Activated CD4-positive, CD25-positive, alpha-beta regulatory T cell (primary cell): ENCODE measurements at places on chromosomes 2 and 18.

DNA sequence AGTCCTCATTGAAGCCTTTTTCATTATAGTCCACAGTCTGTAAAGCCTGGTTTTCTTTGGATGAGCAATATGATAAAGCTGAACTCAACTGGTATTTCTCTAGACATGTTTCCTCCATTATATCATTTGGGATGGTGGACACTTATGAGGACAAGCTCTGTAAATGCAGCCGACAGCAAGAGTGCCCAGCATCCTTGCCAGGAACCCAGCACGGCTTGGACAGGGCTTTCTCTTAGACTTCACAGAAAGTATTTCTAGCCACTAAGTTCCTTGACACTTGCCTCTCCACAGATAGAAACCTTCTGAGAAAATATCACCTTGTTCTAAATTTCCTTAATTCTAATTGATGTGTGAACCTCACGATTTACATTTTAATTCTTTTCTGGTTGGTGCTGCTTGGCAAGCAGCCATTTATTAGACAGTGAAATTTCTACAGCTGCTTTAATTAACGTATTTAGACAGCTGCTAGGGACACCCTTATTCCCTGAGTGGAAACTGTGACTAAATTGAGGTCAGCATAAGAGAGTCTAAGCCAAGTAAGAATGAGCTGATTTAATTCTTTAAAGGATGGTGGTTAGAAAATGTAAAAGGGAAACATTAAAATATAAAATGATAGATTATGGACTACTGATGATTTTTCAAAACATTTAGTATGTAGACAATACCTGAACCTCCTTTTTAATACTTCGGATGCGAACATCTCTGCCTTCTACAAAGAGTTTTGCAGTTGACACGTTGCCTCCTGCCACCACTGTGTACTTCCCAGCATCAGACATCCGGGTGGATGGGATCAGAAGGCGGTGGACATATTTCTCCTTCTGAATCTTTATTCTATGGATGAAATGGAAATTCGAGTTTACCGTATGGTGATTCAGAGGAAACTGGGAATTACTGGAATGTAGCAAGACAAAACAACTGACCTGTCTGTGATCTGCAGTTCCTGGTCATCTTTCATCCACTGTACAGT lies 39.8 kb downstream of the TTN start:
- DNase-seq = no peak

DNA sequence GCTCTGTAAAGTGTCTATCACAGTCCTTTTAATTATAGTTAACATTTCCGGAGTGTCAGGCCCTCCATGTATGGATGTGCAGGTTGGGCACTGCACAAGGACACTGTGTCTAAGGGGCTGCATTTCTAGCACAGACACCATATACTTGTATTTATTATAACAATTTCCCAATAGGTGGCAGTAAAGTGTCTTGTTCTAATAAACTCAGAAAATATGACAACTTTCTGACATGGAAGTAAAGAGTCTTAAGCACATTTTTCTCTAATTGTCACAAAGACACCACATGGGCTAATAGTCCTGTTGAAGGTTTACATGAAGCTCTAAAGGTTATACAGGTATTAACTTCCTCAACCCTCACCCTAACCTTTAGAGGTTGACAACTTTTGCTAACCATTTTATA lies 156.6 kb downstream of the DYSF start:
- no peak for DNase-seq

DNA sequence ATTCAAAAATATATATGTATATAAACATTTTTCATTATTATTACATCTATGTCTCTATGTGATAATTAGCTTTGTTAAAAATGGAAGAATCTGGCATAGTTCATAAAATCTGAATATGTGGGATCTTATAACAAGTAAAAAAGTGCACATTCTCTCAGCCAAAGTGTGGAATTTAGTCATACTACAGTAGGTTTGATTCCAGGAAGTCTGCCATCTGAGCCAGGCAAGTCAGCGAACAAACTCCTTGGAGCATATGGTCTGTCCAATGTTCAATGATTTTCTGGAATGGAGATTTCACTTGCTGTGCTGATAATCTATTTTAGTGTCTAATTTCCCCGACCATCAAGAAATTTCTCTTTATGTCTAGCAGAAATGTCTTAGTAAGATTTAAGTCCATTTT lies 1033.2 kb upstream of the NXPH2 start:
- DNase-seq = no peak

GRCh38 chr2:157875641-157876065 lies 477 bp downstream of the ACVR1 start:
- DNase-seq = peak; percentile 64

DNA sequence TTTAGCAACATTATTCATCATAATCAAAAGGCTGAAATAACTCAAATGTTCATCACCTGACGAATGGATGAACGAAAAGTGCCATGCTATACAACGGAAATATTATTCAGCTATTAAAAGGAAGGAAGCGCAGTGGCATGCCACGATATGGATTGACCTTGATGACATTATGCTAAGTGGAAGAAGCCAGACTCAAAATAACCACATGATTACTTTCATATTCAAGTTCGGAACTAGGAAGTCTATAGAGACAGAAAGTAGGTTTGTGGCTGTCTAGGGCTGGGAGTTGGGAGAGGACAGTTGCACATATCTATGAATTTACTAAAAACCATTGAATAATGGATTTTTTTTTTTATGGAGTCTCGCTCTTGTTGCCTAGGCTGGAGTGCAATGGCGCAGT lies 13.4 kb upstream of the PDIA6 start:
- DNase-seq = no peak

DNA sequence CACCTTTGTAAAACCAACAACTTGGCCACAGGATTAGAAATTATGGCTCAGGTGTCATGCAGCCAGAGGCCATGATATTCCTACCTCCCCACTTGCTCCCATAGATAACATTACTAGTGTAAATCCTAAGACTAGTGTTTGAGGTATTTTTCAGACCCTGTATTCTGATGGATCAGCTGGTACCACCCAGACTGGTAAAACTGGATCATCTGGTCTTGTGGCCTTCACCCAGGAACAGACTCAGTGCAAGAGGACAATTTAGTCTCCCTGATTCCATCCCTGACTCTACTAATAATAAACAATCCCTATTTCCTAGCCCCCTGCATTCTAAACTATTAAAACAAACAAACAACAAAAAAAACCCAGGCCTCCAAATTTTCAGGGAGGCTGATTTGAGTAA lies 121.0 kb downstream of the ALPK2 start:
- DNase-seq = no peak

- DNase-seq = no peak
These were observed 22.1 kb upstream of the CNOT11 start for GRCh38 chr2:101230541-101231001.

GRCh38 chr2:29562896-29563295 lies 358.5 kb downstream of the ALK start:
- no peak for DNase-seq
